ENCODE measurements at places on chromosomes 16 and 17.

- DNase-seq = no peak
Observed at GRCh38 chr17:4812690-4813089, 5.7 kb downstream of the PLD2 start.

- no peak for DNase-seq
Observed at GRCh38 chr16:79158337-79158736, 442.2 kb downstream of the MAF start.

DNA sequence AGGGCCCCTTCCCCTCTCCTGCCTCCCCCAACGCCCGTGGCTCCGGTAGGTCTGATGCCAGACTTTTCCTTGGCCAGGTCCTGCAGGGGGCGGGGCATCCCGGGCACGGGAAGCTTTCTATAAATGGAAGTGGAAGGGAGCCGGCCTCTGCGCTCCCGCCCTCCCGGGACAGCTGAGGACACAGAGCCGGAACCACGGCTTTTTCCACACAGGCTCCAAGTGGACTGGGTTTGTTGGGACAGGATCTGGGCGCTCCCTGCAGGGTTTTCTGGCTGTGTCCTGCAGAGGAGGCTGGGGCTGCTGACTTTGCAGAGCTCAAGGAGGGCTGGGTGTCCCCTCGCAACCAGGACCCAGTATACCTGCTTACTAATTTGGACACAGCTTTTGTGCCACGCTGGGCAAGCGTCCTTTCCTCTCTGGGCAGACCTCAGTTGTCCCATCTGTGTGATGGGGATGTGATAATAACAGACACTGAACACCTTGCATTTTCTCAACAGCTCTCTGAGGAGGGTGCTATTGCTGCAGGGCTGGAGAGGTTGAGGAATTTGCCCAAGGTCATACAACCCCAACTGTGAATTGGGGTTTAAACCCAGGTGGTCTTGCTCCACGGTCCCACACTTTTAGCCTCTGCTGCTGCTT is 1.8 kb downstream of the TNS4 start:
- no peak for DNase-seq

DNA sequence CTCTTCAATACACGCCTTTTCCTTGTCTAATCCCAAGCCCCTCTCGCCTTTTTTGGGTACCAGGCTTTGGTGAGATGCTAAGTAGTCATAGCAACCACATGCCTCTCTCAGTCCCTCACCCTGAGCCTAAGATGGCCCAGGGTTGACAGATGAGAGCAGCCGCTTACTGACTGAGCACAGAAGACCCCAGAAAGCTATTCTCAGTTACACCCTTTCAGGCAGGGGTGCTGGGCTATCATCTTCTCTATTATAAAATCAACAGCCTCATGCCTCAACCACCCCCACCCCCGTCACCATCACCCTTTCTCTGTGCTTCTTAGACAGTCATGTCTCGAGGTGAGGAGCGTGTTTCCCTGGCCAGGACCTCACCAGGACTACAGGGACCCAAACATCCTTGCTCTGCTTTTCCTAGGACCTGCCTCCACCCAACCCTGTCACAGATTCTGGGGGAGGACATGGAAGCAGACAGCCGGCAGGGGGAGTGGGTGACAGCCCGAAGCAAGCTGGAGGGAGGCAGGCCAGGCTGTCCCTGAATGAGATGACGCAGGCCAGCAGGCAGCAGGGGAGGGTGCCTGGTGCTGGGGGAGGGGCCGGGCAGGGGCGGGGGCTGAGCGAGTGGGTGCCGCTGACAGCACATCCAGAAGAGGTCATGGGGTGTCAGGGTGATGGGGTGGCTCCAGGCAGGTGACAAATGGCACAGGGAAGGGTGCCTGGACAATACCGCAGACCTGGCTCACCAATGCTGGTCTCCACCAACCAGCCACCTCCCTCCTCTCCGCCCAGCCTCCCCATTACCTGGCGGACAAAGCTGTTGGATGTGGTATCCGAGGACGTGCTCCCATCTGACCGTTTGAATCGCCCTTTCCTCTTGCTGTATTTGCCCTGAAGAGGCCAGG is 3.1 kb downstream of the CACNB1 start:
- DNase-seq = peak; percentile 47
